ENCODE measurements at places on chromosomes 6 and 20. TPM values are rescaled to one million over a fixed set of nuclear protein-coding genes. Genes with fewer than 3 reads are reported as not detected.

Gene PAK1IP1
- 6.1 TPM for total RNA-seq

Gene MMUT
- total RNA-seq = 27.0 TPM

Gene RCAN2
- total RNA-seq = 4.7 TPM

Gene FRMD1
- 1.4 TPM for total RNA-seq

Gene EGFL8
- total RNA-seq = 9.6 TPM
